Thoracic aorta (tissue), 2 donors: ENCODE measurements at places on chromosomes 12 and 14.

DNA sequence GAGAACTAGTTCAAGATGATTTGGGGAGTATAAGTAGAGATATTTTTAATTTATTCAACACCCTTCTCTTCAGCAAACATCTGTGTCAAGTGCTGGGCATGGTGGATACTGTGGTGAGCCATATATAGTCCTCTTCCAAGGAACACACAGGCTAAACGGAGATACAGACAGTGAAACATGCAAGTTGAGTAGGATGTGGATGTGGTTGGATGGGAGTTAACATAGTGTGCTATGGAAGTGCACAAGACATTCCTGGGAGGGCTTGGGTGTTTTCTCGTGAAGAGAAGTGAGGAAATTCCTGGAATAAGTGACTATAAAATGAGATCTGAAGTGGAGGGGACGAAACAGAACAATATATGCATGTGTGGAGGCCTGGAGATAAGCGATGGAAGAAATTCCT lies 181.1 kb upstream of the NPAS3 start:
- DNase-seq: no peak

GRCh38 chr12:97167598-97167997 lies 260.5 kb downstream of the NEDD1 start:
- no peak for DNase-seq

GRCh38 chr12:108120863-108121165 lies 8.3 kb upstream of the WSCD2 start:
- DNase-seq: no peak

DNA sequence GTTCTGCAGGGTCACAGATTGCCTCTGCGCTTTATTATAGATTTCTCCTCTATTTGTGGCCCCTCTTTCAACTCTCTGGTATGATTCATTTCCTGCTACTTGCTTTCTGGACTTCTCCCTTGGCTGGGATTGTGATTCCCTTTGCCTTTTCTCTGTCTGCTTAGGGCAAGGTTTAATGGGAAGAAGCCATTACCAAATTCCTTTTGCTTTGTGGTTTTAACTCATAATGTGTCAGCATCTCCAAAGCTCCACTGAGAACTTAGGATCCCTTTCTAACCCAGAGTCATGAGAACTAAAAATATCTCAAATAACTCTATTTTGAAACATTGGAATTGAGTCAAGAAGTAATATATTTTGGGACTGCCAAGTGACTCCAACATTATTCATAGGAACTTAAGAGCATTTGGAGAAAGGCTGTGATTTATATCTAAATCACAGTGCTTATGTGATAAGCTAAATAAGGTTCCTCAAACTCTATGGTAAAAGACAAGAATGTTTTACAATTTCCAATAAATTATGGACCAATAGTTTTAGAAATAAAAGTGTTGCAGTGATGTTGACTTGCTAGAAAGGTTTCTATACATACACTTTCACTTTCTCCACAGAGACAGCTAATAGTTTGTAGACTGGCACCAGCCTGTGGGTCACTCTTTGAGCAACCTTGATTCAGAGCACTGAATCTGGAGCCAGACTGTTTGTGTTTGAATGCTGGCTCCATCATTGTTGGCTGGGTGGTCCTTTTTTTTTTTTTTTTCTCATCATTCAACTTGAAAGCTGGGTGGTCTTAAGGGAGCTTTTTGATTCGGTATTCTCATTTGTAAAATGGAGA lies 93.9 kb downstream of the DACT1 start:
- DNase-seq: no peak

- no peak for DNase-seq
Measured at GRCh38 chr14:102930753-102931579, 8.5 kb downstream of the AMN start.

- no peak for DNase-seq
Measured at GRCh38 chr14:79016828-79017505, 846.8 kb downstream of the NRXN3 start.

- no peak for DNase-seq
Measured at GRCh38 chr12:85531341-85531740, 251.3 kb downstream of the ALX1 start.

- DNase-seq: no peak
Measured at GRCh38 chr14:65195042-65195719, 92.9 kb upstream of the MAX start.
